GM12865 (cell line): ENCODE measurements at places on chromosomes 1 and 21.

GRCh38 chr1:116710420-116711262, 43.1 kb upstream of the IGSF3 start:
- no peak for DNase-seq

GRCh38 chr21:37087188-37087587, 14.1 kb downstream of the TTC3 start:
- DNase-seq = no peak

- no peak for DNase-seq
Observed at GRCh38 chr21:14318578-14318977, 64.4 kb downstream of the HSPA13 start.

DNA sequence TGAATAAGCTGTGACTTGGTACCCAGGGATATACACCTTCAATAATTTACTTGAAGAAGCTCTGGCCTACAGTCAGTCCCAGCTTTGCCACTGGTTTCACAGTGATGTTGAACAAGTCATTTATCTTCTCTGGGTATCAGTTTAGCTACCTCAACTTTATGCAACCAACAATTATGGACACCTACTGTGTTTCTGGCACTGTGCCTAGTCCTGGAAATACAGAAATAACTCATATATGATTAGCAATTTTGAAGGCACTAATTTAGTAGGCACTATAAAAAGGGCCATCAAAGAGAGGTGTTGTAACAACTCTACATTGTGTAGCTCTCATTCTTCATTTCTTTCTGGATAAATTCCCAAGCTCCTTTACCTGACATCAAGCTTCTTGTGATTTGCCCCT, 88.6 kb upstream of the SPATA6 start:
- DNase-seq = no peak

- peak; percentile 95 for DNase-seq
Observed at GRCh38 chr1:230066466-230067404, at the start of gene GALNT2. TSS of gene GALNT2 (plus strand) at chr1:230067238. CDS start at chr1:230067281, 43 bp downstream.

DNA sequence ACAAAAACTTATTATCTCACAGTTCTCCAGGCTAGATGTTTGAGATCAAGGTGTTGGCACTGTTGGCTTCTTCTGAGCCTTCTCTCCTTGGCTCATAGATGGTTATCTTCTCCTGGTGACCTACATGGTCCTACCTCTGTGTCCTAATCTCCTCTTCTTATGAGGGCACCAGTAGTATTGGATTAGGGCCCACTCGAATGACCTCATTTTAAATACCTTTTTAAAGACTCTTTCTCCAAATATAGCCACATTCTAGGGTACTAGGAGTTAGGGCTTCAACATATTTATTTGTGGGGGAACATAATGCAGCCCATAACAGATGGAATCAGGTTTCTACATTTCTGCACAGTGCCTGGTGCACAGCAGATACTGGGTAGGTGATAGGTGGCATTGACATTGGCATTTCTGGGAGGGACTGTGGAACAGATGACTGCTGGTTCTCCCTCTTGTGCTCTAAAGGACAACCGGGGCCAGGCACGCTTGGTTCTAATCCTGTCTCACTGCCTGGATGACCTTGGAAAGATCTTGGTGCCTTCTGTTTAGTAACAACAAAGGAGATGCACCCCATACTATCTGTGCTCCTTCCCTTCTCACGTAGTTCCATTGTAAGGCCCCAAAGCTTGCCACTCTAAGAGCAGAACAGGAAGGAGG, 140.3 kb downstream of the PLPP3 start:
- no peak for DNase-seq

GRCh38 chr1:185237661-185238060, 79.4 kb downstream of the IVNS1ABP start:
- no peak for DNase-seq

DNA sequence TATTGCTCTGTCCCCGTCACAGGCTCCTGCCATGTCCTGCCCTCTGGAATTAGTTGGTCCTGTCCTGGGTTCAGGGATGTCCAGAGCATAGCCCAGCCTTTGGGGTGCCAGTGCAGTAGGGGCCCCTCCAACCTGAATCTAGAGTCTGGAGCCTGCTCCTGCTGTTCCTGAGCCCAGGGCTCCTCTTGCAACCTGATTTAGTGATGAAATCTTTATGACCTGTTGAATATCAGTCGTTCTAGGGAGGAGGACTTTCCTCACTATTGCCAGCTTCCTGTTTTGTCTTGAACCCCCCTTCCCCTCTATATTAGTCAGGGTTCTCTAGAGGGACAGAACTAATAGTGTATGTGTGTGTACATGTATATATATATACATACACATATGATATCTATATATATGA, 42.5 kb upstream of the STUM start:
- DNase-seq = no peak

DNA sequence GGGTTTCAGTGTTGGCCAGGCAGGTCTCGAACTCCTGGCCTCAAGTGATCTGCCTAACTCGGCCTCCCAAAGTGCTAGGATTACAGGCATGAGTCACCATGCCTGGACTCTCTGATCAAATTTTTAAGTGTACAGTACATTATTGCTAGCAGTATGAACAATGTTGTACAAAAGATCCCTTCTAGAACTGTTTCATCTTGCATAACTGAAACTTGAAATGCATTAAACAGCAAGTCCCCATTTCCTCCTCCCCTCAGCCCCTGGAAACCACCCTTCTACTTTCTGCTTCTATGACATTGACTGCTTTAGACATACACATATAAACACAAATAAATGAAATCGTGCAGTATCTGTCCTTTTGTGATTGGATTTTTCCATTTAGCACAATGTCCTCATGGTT, 463.4 kb downstream of the PTPRC start:
- DNase-seq = peak; percentile 59

DNA sequence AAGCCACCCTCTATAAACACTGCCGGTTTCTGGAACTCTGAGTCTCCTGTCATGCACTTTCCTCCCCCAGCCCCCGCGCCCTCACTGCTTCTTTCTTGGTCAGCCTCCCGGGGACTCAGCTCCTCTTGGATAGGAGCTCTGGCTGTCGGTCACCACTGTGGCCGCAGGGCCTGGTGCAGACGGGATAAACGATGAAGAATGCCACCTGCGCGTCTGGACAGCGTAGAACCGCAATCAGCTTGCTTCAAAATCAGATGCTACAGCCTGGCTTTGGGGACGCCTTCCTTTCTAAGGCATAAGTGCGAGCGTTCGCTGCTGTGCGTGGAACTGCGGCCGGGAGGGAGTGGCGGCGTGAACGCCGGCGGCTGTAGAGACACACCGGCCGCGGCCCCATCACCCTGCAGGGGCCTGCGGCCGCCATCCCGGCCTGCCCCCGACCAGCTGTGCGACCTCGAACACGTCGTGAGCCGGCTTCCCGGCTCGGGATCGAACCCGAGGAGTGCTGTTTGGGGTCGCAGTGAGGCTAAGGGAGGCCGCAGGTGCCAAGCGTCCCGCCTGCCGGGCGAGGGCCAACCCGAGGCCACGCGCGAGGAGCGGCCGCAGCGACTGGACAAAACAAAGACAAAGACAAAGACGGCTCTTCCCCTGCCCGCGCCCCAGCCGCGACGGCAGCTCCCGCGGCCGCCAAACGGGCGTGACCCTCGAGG, 688 bp downstream of the PTTG1IP start:
- peak; percentile 32 for DNase-seq

DNA sequence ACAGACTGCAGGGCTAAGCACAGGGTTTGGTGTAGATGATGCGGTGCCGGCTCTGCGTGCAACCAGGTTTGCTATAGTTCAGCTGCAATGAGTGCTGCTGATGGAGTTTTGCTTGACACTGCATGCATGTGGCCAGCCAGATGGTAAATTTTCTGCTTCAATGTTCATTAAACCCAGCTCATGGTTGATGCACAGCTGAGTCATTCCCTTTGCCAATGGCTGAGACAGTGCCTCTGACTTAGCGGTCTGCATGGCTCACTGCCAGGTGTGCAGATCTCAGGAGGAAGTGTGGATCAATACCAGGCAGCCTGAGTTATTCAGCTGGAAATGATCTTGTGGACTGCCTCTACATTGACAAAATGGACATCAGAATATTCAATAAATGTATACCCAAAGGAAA, 172.7 kb upstream of the ZP4 start:
- DNase-seq = peak; percentile 62
